ENCODE measurements at places on chromosomes 6 and 20.

DNA sequence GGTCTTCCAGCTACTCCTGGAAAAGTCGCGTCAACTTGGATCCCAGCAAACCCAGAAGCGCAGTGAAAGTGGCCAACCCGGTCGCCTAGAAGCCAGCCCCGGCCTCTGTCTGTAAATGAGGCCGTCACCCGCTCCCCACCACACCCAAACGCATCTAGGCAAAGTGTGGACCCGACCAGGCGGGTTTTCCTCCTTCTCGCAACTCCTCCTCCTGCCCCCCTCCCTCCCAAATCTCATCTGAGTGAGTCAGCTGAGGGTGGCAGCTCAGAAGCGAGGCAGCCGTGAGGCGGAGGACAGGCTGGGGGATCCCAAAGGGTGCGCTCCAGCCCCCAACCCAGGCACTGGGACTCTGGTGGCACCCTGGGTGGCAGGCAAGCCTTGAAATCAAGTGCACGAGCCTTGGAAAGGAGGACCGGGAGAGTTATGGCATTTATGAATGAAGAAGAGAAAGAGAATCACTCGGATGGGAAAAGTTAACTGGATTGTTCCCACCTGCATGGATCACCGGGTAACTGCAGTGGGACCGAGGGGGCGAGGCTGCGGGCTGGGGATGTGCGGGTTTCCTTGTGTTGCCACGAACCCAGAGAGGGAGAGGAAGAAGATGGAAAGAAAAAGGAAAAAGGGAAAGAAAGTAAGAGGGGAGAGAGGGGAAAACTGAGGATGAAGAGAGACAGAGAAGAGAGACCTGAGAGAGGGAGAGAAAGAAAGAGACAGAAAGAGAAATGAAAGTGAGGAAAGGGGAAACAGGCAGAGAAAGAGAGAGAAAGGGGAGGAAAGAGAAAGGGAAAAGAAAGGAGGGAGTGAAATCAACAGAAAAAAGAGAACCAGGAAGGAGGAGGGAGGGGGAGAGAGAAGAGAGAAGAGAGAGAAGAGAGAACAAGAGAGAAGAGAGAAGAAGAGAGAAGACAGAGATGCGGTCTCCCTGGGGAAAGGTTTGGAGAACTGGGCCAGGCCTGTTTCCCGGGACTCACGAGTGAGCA, at the start of gene APCDD1L:
APCDD1L (minus strand) TSS at position 167 of the 980 bp plus-strand sequence. CDS start 692 bp downstream, outside the sequence.
- DNase-seq, result no peak

- no peak for DNase-seq
Observed at GRCh38 chr6:72977114-72977513, 248.2 kb downstream of the KHDC1L start.

- no peak for DNase-seq
Observed at GRCh38 chr20:40286975-40287531, 402.0 kb downstream of the MAFB start.

DNA sequence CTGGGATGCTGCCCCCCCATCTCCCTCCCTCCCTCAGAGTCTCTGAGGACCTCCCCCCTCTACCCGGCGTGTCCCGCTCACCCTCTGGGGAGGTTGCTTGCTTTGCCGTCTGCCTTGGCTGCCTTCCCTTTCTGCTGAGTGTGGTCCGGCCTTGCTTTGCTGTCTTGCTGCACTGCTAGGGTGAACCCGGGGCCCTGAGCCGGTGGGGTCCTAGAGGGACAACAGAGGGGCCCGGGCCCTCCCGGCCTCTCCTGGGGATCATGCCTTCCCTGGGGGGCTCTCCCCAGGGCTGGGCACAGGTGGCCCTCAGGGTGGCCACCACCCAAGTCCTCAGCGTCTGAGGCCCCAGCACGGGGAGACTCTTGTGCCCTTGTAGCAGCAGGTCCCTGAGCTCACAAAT, 19.3 kb downstream of the SLCO4A1 start:
- DNase-seq, result no peak

DNA sequence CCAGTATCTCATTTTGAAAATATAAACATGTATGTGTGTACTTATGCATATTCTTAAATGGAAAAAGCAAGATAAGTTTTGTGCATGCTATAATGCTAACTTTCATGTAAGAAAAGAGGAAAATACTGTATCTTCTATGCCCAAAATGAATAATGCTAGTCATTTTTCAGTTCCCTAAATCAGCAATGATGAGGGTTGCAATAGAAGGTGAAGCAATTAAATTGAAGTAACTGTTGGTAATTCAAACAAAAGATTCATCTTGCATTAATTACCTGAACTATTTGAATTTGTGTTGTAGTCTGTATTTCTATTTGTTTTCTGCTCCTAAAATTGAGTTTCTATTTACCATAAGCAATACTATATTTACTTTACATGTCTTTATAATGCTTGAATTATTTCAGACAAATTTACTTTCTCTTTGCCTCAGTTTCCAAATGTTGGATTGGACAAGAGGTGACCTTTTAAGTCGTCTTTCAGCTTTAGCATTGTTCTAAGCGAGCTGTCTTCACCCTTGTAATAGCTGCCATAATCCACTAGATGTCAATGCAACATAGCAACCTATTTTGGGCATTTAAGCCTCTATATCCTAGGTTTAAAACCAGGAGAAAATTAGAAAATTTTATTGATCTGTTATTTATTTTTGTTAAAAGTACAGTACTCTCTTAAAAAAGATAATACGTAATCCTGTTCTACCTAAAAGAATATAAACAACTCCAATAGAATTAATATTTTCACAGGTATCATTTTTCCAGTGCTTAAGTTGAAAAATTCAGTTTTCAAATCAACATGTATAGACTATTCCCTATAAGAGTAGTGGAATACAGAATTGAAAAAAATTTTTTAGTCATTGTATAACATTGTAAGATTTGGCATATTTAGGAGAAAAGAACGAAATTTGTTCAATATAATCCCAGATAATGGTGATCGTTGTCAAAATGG, 52.3 kb upstream of the IFNGR1 start:
- DNase-seq, result no peak

GRCh38 chr6:109799129-109799528, 108.0 kb downstream of the FIG4 start:
- DNase-seq, result no peak

GRCh38 chr20:4136078-4136966, 121.0 kb upstream of the RNF24 start:
- no peak for DNase-seq

- no peak for DNase-seq
Observed at GRCh38 chr6:2708456-2708855, 42.3 kb downstream of the MYLK4 start.

DNA sequence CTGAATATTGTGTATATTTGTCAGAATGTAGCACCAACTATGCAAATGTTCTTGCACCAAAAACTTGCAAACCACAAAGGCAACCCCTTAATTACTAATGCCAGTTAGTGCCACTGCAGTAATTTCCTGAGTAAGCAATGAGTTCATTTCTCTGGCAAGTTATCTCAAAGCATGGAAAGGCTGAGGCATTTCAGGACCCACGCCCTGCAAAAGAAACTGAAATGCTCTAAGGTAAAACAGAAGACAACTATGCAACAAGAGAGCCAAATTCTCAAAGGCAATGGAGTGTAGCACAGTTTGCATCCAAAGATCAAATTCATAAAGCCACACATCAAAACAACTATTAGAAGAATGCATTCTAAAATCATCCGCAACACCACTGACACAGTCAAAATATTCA, 994.4 kb downstream of the EYS start:
- DNase-seq, result no peak

- no peak for DNase-seq
Observed at GRCh38 chr6:23213193-23213592, 643.8 kb downstream of the HDGFL1 start.

- no peak for DNase-seq
Observed at GRCh38 chr6:109714166-109714565, 23.1 kb downstream of the FIG4 start.

DNA sequence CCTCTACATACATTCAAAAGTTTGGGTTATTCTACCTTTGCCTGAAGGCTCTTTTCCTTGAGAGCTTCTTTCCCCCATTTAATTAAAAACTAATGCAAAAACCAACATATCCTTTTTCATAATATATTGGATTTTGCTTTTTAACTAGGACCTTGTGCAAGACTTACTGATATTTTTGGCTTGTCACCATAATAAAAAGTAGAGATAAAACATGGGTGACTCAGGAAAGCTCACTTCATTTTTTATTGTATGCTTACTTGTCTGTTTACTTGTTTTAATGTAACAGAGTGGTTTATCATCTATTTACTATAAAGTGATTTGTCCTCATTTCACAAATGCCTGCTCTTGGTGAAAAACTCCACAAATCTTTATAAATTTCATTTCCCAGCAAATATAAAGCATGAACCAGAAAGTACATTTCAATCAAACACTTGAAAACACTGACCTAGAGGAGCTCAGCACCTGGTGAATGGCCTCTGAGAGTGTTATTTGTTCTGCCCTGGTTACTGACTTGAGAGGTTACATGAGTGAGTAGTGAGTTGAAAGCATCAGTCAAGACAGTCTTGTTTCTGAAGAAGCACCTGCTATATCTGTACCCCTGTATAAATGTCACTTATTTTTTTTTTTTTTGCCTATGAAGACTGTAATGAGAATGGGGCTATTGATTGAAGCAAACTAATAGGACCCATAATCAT, 20.8 kb downstream of the ADGRG6 start:
- no peak for DNase-seq

DNA sequence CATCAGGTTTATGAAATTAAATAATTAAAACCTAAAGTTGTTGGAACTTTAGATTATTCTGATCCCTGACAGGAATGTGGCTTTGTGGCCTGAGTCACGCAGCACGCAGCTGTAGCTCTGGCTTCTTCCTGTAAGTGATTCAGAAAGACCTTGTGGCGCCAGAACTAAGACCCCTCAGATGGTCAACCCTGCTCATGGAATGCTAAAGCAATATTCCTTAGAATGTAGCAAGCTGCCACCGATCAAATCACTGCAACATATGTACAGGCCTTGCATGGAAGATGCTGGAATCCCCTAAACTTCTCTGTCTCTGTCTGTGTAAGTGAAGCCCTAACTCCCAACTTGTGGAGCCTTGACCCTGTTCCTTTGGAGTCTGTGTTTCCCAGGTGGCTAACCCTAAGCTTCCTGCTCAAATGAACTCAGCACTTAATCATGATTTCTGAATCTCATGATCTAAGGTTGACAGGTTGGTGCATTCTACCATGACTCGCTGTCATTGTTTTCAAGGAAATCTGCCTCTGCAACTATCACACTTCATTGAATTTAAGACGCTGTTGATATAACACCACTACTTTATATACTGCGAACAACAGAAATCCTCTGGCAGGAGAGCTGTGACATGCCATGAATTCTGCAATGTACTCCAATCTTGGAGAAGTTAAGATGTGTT, 111.2 kb upstream of the CST7 start:
- no peak for DNase-seq

DNA sequence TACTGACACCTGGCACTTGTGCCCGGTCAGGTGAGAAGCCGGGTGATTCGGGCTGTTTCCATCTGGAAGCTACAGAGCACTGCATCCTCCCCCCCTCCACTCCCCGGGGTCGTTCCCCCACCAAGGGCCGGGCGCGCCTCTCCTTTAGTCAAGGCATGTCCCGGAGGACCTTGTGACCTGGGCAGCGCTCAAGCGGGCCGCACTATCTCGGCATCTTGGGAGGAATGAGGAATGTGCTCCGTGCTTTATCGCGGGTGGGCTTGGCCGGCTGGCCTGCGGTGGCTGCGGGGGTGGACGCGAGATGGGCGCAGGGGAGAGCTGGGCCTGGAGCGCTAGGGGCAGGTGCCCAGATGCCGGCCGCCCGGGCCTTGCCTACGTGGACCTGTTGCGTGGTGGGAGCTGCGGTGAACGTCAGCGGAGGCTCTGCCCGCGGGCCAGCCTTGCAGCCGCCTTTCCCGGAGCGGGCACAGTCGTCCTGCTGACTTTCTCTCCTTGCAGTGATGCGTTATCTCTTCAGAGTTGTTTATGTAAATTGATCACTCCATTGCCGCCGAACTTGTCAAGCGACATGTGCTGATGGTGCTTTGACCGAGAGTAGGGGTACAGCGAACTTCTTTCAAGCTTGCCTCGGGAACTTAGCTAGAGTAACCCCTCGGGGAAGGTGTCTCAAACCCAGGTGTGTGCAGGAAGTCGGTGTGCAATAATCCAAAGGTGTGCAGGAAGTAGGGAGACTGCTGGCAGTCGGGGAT, 1.1 kb downstream of the LRRC1 start:
- DNase-seq, result no peak

DNA sequence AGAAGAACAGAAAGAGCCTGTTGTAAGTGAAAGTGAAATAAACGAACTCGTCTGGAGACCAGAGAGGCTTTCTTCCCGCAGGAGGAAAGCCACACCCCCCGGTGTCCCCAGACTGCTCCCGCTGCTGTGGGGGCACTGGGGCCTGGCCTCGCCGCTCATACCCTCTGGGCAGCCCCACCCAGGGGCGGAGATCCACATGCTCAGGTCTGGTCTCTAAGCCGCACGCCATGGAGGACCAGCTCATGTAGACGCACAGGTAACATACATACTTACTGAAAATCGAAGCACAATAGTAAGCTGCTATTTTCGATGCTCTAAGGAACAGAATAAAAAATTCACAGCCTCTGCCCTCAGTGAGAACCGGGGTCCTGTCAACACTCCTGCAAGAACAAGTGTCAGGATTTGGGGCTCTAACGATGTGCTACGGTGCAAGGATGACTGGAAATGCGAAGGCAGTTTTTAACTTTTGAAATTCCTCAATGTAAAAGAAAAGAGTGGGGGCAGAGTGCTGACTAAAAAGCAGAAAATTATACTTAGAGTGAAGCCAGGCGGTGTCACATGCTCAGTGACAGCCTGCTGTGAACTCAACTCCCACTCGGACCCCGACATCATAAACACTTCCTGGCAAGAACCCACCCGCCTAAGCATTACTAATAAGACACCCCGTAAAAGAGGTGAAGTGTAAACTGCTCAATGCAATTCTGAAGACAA, 110.5 kb downstream of the IRF4 start:
- DNase-seq, result peak; percentile 16

DNA sequence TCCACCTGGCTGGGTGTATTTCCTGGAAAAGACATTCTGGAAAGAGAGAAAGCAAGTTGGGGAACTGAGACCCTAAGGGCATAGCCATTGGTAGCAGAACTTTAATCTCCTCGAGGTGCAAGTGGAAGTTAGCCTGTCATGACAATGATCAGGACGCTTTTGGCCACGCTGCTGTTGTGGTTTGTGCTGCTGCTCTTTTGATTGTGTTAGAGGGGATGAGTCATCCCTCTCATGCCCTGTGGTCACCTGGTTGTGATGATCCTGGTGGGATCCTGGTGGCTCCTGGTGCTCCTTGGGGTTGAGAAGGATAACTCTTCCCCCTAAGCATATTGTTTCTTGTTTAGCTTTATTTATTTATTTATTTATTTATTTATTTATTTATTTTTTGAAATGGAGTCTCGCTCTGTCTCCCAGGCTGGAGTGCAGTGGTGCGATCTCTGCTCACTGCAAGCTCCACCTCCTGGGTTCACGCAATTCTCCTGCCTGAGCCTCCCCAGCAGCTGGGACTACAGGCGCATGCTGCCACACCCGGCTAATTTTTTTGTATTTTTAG, 350.3 kb downstream of the KIF16B start:
- no peak for DNase-seq

DNA sequence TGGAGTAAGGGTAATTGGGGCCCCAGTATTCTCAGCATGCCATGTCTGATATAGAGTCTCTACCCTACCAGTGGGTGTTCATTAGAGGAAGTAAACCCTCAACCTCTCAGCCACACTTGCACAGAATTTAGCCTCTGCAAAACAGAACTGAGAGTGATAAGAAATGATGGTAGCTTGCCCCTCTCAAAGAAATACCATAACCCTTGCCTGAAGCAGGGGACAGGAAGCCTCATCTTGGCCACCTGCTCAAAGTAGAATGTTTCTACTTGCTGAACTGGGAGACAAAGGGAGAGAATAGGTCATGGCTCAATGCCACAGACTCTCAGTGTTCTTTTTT, 33.7 kb downstream of the SPTLC3 start:
- no peak for DNase-seq
